ENCODE measurements at places on chromosomes 5 and 9. TPM values are rescaled to one million over a fixed set of nuclear protein-coding genes. Genes with fewer than 3 reads are reported as not detected.
A peak's percentile ranks its signal among the peaks of the same experiment; 100 is the strongest.

DNA sequence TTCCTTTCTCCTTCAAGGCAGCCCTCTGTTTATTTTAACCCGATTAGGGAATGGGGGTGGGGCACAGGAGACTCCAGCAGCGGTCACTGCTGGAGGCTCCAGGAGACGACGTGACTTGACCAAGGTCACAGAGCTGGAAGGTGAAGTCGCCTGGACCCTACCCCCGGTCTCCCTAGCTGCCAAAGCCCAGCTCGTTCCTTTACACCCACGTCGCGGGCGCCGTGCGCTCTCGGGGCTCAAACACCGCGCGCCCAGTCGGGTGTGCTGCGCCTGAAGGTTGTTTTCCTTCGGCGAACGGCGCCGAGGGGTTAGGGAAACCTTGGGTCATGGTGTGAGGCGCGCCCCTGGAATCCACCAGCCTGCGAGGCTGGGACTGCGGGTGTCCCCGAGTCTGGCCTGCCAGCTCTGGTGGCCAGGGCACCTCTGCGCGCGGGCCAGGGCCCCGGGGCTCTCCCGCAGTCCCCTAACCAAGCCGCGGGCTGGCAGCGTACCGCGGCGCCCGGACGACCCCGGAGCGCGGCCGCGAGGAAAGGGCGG is 747 bp upstream of the UNC5A start:
- peak; percentile 48 for DNase-seq

GRCh38 chr9:89935801-89936200 is 331.0 kb downstream of the GADD45G start:
- no peak for DNase-seq

- no peak for DNase-seq
Measured at GRCh38 chr9:81224166-81225081, 464.9 kb downstream of the TLE1 start.

- DNase-seq: no peak
Measured at GRCh38 chr5:11443831-11444230, 460.4 kb downstream of the CTNND2 start.

DNA sequence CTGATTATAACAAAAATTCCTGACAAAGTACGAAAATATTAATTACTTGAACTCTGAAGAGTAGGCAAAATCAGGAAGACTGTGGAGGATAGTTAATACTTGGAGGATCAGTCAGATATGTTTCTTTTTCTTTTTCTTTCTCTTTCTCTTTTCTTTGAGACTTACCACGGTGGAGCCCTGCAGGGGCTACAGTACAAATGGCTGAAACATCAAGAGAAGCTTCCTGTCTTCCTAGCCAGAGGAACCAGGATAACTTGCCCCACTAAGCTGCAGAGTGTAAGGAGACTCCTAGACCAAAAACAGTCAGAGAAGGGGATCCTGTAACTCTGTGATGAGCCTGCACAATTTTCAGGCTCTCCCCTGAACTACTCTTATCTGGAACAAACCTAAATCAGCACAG is 324.6 kb upstream of the TYRP1 start:
- DNase-seq: no peak

DNA sequence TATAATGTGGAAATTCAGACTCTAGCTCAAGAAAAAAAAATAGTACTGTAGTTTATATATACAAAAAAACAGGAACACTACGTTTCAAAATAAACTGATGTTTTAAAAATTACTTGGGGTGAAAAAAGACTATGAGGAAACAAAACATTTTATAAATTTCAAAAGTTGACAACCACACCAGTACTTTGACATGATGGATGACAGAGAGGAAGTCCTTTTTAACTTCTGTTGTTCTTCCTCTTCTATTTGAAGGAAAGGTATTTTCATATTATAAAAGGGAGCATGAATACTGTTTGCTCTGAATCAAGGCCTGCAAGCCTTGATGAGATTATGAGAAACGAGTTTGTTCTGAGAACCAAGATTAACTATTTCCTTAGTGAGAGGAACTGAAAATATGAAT is 456.9 kb downstream of the TAF11L14 start:
- DNase-seq: no peak

The TXNDC8 gene
- total RNA-seq: not detected

- no peak for DNase-seq
Measured at GRCh38 chr5:79736528-79737514, 47.2 kb downstream of the CMYA5 start.

The DNAI1 gene
- 0.22 TPM for total RNA-seq

DNA sequence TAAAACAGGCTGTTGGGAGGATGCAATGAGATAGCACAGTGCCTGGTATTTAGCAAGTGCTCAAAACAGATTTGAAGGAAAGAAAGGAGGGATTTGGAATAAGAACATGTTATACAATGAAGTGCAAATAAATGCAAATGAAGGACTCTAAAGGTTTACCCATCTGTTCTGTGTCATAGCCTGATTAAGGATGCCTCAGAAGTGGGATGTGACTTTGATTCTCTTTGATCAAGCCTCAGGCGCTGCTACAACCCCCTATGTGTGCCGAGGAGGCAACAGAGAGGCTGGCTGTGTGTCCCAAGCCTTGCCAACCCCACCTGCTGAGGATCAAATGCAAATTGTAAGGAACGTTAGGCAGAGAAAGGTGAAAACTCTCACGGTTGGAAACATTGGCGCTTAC is 27.2 kb downstream of the GGTA1 start:
- DNase-seq: no peak

The IL9 gene
- not detected for total RNA-seq

DNA sequence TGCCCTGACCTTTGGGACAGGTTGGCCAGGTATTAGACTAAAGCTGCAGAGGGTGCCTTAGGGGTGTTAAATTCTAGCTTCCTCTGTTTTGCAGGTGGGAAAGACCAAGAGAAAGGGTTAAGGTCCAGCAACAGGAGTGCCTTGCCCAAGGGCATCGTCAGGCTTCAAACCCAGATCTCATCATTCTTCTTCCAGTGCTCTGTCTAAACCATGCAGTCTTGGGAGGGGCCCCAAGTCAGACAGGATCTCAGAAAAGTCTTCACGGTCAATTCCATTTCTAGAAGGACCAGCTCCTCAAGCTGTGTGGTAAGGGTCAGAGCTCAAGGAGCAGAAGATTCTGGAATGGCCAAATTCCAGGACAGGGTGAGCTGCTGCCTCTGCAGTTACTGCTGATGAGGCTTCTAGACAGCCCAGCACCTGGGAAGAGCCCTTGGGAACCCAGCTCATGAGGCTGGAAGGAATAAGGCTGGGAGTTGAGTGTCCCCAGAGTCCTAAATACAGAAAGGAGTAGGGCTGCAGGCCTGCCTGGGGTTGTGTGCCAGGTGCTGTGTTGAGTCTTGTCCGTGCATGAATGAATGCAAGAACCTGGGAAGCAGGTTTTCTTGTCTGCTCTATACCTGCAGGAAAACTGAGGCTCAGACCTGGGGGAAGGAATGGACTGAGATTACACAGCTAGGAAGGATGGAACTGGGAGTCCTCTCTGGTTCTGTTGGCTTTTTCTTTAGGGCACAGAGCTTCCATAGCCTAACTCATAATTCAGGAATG is 69.3 kb downstream of the WWC1 start:
- no peak for DNase-seq

DNA sequence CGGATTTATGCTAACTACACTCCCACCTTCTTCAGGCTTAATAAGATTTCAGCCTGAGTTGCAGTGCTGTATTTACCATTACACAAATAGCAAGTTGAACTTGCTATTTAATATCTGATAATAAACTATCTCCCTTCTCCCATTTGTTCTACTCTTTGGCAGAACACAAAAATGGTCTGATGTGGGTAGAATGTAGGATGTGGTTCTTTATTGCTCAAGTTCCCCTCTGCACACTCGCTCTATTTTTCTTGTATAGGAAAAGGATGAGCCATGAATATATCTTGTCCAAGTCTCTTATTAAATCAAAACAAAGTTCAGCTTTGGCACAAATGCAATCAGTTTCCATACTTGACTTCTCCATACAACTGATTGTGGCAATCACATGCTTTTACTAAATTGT is 37.2 kb upstream of the KIF2A start:
- DNase-seq: no peak

DNA sequence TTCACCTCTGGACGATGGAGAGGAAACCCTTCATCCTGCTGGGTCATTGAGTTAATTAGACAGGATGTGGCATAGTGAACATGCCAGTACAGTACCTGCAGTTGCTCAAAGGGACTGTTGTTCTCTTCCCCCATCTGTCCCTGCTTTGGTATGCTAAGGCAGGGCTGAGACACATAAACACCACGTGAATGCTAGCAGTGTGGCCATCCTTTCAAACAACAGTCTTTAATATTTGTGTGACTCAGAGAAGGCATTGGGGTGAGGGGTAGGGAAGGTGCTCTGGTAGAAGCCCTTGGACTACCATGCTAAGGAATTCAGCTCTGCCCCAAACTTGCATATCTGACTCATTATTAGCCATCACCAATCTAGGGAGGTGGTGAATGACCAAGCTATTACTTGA is 180.2 kb upstream of the ZNF618 start:
- no peak for DNase-seq

- no peak for DNase-seq
Measured at GRCh38 chr5:135059000-135059923, 25.2 kb upstream of the PITX1 start.

DNA sequence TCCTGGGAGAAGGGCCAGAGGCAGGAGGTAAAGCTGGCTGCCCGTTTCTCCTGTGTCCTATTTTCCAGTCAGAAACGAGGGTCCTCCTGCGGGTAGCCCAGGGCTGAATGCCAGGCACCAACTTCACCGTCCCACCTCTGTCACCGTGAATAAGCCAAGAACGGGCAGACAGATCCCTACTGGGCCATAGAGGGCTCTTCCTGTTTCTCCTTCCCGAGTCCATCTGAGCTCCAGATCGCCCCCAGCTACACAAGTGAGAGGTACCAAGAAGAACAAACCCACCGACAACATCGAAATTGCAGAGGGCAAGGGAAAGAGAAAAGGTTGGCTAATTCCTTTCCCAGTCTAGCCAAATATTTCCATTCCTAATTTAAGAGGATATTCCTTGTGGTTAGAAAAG is 93.7 kb downstream of the SPOCK1 start:
- no peak for DNase-seq

GRCh38 chr9:102521097-102521755 is 473.9 kb upstream of the CYLC2 start:
- DNase-seq: no peak

GRCh38 chr5:138457531-138458275 is 7.6 kb upstream of the EGR1 start:
- DNase-seq: no peak

DNA sequence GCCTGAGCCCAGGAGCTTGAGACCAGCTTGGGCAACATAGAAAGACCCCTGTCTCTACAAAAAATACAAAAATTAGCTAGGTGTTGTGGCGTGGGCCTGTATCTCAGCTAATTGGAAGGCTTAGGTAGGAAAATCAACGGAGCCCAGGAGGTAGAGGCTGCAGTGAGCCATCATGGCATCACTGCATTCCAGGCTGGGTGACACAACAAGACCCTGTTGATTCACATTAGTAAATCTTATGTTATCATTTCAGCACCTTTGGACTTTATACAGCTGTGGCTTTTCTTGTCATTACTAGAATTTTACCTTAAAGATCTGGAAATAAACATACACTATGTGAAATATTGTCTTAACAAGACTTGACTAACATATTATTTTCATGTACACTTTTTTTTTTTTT is 185.0 kb downstream of the ZNF608 start:
- no peak for DNase-seq

DNA sequence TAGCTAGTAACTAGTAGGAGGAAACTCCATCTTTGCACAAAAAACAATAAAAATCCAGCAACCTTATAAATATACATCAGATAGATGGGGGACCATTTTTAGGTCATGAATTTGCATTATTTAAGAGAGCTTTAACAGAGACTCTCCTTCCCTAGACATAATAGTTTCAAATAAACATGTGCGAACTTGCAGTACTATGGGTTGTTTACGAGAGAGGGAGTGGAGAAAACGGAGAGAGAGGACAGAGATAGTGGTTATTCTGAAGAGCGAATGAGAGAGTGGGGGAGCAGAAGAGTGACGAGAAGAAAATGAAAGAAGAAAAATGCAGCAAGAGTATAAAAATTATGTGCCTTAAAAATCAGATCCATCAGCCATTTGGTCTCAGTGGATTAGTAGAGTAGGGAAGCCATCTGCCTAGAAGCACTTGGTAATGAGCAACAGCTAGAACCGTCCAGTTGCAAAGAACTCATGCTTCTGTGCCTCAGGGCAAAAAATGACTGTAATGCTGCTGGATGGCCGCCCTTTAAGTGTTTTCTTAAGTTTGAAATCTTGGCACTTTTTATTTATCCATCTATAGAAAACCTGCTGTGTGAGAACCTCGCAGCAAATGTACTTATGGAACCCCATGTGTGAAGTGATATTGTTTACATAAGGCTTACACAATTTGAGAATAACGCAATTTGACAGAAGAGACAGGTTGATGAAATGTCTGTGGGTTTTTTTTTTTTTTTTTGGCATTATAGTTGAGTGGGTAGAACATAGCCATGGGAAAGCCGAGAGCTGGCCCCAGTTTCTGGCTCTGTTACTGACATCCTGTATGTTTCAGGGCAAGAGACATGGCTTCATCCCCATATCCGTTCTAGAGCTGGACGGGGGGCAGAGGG is 95.6 kb upstream of the ZNF608 start:
- no peak for DNase-seq

The PTCH1 gene
- total RNA-seq: 9.1 TPM

The TAS2R1 gene
- not detected for total RNA-seq

- DNase-seq: no peak
Measured at GRCh38 chr9:38003230-38003629, 65.8 kb downstream of the SHB start.

- no peak for DNase-seq
Measured at GRCh38 chr9:124238546-124239140, 19.1 kb upstream of the NEK6 start.

DNA sequence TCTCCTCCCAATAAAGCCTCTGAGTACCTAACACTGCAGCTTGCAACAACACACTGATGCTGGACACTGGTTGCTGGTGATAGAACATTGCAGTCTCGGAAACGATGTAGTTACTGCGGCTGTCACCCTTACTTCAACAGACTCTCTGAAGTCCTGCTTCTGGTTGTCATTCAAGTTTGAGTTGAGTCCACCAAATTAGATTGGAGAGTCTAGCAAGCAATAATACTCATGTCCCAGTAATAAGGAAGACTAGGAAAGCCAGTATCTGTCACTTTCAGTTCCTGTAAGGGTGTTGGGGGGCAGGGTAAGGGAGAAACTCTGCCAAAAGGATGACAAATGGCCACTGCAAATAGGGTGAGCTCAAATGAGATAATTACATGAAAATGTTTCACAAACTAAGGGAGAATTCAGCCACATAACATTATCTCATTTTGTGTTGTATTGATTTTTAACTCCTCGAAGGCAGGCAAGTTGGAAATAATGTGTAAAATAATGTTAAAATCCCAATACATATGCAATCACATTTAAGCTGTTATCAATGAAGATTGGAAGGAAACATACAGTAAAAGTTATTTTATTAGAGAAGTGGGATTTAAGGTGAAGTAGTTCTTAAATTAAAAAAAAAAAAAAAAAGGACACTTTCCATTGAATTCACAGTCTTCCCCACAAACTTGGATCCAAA is 849 bp upstream of the IFT74 start:
- no peak for DNase-seq

All from H9 (cell line).